Epithelial cell of proximal tubule (primary cell): ENCODE measurements at places on chromosomes 13 and 19. TPM values are rescaled to one million over a fixed set of nuclear protein-coding genes. Genes with fewer than 3 reads are reported as not detected.

Gene ZNF222
- 2.7 and 3.7 TPM in 2 replicates for total RNA-seq

Gene PLK5
- not detected in 2 replicates for total RNA-seq

Gene COPE
- total RNA-seq = 312 and 318 TPM in 2 replicates

Gene PRKD2
- 28.4 and 36.8 TPM in 2 replicates for total RNA-seq

Gene CD70
- total RNA-seq = 6.8 and 9.7 TPM in 2 replicates

Gene FPR3
- not detected in 2 replicates for total RNA-seq

Gene AMER2
- total RNA-seq = 0.29 TPM in 1 of 2 replicates, not detected in the other
